ENCODE measurements at places on chromosomes 16 and 17.

DNA sequence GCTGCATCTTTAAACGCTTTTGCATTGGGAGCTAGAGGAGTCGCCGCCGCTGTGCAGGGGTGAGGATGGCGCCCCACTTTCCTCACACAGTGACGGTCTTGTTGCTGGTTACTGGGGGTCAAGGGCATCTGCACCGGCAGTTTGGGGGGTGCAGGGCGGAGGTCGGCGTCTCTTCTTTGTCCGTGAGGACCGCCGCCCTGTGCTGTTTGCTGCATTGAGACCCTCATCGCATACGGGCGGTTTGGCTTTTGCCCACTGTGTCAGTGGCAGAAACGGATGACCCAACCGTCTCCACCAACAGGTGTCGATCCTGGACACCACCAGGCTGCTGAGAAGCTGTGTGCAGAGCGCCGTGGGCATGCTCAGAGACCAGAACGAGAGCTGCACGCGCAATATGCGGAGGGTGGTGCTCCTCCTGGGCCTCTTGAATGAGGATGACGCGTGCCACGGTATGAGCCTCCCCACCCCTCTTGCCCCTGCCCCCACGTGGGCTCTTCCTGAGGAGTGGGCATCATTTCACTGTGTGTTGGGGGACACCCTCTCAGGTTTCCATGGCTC, 61.2 kb upstream of the ENDOV start:
- DNase-seq, result no peak

DNA sequence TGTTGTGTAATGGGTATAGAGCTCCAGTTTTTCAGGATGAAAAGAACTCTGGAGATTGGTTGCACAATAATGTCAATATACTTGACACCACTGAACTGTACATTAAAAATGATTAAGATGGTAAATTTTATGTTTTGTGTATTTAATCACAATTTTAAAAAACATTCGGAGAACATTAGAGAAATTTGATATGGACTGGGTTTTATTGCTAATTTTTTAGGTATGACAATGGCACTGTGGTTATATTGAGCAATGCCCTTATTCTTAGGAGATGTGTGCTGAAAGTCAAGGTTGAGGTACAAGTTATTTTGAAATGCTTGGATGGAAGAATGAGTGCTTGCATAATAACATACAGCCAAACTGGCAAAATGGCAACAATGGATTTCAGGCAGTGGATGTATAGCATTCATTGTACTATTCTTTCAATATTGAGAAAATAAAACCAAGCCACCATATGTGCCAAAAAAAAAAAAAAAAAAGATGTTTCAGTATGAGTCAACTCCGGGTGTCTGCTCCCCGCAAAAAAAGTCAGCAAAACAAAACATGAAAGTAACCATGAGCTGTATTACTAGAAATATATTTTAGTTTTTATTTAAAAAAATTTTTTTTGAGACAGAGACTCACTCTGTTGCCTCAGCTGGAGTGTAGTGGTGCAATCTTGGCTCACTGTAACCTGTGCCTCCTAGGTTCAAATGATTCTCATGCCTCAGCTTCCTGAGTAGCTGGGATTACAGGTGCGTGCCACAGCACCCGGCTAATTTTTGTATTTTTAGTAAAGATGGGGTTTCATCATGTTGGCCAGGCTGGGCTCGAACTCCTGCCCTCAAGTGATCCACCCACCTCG, 19.8 kb downstream of the HOXB1 start:
- no peak for DNase-seq

DNA sequence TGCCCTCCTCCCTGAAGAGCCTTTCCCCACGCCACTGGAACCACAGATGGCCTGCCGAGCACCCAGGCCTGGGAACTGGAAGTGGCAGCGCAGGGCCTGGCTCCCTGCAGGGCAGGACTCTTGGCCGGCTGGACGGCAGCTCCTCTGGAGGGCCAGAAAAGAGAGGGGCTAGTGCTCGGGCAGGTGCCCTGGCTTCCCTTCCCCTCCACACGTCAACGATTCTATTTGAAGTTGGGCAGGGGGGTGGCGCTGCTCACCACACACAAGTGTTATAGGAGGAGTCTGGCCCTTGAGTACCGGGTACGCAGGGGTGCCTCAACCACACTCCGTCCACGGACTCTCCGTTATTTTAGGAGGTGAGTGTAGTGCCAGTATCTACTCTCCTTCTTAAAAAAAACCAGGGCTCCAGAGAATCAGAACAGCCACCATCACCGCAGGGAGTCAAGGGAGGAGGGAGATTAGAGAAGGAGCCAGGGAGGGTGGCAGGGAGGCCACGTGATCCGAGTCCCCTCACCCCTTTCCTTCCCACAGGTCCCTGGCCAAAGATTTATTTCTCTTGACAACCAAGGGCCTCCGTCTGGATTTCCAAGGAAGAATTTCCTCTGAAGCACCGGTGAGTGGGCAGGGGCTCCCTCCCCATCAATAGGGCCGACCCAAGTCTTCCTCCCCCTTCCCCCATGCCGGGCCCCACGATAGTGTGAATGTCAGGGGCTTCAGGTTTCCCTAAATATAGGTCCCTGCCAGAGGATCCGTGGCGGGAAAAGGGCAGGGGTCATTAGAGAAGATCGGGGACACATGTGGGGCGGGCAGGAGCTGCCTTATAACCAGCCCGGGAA, 1.4 kb upstream of the ALDOA start:
- DNase-seq, result peak; percentile 49

GRCh38 chr17:1169221-1169928, 10.4 kb downstream of the ABR start:
- DNase-seq, result no peak

DNA sequence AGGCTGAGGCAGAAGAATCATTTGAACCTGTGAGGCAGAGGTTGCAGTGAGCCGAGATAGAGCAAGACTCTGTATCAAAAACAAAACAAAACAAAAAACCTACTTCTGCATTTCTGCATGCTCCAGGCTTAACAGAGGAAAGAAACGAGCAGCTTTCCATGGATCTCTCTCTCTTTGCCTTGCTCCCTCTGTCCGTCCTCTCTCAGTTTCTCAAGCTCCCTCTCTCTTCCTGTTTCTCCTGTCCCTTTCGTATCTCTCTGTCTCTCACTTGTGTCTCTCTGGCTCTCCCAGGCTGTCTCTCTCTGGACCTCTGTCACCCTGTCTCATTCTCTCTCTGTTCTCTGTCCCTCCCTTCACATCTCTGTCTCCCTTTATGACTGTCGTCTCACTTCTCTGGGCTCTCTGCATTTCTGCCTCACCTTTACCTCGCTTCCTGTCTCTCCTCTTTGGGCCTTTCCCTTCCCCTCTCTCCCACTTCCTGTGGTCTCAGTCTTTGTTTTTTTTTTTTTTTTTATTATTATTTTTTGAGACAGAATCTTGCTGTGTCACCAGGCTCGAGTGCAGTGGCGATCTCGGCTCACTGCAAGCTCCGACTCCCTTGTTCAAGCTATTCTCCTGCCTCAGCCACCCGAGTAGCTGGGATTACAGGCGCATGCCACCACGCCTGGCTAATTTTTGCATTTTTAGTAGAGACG, 4.1 kb upstream of the PITPNA start:
- no peak for DNase-seq

DNA sequence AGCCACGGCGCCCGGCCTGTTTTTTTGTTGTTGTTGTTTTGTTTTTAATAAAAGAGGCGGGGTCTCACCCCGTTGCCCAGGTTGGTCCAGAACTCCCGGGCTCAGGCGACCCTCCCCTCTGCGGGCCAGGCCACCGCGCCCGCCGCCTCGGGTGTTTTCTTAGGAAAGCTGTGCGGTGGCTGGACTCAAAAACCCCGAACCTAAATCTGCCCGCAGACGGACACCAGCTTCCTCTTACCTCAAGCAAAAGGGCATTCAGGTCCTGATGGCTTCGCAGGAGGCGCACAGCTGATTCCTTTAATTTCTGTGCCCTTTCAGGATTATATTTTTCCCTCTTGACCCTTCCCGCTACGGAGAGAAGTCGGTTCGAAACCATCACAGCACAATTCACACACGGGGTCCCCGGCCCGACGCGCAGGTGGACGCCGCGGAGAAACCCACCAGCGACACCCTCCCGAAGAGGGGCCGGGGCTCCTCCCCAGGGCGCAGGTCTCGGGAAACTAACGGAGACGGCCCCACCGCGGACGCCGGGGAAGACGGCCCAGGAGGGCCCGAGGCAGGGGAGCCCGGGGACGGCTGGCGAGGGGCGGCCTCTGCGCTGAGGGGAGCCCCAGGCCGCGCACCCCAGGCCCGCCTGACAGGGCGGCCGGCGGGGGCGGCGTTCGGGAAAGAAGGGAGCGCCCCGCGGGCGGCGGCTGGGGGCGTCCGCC, 653 bp downstream of the FANCA start:
- DNase-seq, result no peak

- DNase-seq, result peak; percentile 39
Observed at GRCh38 chr17:35063514-35064223, at the start of gene RFFL. TSS of gene RFFL (minus strand) at chr17:35063707. CDS start at chr17:35026553, 37,154 bp downstream.

DNA sequence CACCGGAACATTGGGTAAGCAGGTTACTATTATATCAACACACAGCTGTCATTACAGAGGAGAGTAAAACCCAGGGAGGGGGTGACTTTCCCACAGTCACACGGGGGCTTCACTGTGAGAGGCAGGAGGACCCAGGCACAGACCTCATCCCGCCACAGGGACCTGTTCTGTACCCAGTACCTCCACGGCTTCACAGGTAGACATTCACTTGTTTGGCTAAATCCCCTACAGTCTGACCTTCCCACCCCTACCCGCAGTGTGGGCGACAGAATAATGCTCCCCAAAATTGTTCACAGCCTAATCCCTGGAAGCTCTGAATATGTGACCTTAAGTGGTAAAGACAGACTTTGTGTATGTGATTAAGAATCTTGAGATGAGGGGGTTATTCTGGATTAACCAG, 16.5 kb downstream of the LITAF start:
- DNase-seq, result no peak

- DNase-seq, result no peak
Observed at GRCh38 chr16:7209598-7209997, 123.0 kb upstream of the RBFOX1 start.

DNA sequence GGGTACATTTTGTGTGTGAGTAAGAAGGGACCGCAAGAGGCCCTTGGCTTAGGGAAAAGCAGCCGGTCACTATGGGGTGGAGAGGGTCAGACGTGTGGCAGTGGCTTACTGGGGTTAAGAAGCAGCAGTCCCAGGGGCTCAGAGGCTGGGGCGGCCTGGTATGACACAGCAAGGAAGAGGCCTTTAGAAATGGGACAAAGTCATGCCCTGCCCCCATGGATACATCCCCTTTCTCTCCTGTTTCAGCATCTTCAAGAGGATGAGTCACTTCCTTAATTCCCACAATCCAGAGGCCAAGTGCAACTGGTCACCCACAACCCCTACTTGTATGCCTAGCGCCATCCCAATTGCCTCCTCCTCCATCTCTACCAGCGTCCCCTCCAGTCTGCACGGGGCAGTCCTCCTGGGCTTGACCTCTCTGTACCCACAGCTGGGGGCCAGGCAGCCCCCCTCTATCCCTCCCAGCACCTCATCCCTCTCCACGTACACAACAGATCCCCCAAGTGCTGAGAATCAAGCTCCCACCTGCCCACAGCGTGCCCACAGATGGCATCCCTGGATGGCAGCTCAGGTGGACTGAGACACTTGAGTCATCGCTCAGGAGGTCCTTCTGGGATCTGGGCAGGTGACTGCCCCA, 6.9 kb upstream of the EFTUD2 start:
- DNase-seq, result no peak

GRCh38 chr17:74749279-74750038, 1.0 kb downstream of the NHERF1 start:
- DNase-seq, result no peak

- DNase-seq, result peak; percentile 70
Observed at GRCh38 chr17:75031972-75032719, 14.6 kb downstream of the ATP5PD start.

DNA sequence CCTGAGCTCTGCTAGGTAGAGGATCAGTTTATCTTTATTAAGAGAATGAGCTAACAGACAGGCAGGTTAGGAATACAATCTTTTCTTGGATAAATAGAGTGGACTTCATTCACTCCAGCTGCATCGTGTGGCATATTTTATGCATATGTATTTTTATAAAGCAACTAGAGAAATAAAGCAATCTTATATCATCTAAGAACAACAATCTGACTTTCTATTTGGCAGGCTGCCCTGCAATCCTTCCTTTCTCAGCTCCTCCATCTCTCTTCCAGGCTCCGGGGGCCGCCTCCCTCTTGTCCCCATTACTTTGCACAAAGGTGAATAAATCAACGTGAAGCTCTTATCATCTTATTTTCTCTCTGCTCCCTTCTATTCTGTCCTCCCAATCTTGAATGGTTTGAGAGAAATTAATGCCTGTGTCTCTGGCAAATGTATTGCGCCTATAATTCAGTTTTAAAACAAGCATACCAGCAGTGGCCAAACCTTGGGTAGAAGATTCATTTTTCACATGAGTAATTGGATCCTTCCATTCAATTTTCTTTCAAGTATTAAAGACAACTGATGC, 64.5 kb downstream of the HS3ST3A1 start:
- no peak for DNase-seq

DNA sequence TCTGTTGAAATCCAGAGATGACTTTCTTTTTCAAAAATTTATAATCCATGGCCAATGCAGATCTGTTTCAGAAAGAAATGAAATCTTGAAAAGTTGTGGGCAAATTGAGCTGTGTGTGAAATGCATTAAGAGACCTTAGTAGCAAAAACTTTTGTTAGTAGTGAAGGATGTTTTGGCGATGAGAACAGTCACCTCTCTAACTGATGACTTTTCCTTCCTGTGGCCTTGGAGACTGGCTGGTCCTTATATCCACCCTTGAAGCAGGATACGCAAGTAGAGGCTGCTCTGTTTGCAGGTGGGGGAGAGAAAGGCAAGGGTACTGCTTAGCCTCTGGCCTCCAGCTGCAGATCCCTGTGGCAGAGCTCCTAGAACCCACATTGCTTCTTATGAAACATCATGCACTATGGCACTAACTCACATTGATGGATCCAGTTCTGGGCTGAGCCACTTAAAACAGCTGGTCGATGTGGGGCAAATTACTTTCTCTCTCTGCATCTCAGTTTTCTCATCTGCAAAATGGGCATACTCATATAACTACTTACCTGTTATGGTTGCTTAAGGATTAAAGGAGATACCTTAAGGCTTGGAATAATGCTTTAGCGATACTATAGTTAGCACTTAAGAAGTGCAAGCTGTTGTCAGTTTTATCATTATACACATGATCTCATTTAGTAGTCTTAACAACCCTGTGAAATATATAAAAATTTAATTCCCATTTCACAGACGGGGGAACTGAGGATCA, 89.3 kb downstream of the SDR42E1 start:
- DNase-seq, result no peak

DNA sequence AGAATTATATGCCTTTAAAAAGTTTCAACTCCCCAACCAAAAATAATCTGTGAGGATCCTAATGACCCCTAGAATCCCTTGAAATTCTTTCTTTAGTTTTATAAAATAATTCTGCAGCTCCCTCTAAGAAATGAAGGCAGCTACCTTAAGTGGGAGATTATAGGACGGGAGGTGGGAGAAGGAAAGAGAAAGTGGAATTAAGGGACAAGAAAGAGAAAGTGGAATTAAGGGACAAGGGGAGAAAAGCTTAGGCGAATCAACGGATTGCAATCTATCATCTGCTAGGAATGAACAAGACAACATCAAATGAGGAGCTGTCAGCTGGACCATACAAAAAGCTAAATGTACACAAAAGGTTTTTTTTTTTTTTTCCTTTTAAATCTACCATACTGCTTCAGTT, 262.0 kb downstream of the ZFHX3 start:
- DNase-seq, result no peak

- no peak for DNase-seq
Observed at GRCh38 chr16:11020792-11021551, 76.6 kb downstream of the CLEC16A start.
